ENCODE measurements at places on chromosomes 6 and 20.

- DNase-seq, result no peak
These were observed 45.8 kb downstream of the AGPAT4 start for GRCh38 chr6:161228096-161228495.

- DNase-seq, result no peak
These were observed 92.5 kb upstream of the SUPT3H start for GRCh38 chr6:45470131-45470738.

GRCh38 chr20:12318043-12318442 lies 400.4 kb downstream of the BTBD3 start:
- no peak for DNase-seq

- DNase-seq, result no peak
These were observed 112.7 kb upstream of the THBS2 start for GRCh38 chr6:169366258-169366901.

GRCh38 chr20:38547288-38548085 lies 33.5 kb upstream of the ADIG start:
- no peak for DNase-seq

DNA sequence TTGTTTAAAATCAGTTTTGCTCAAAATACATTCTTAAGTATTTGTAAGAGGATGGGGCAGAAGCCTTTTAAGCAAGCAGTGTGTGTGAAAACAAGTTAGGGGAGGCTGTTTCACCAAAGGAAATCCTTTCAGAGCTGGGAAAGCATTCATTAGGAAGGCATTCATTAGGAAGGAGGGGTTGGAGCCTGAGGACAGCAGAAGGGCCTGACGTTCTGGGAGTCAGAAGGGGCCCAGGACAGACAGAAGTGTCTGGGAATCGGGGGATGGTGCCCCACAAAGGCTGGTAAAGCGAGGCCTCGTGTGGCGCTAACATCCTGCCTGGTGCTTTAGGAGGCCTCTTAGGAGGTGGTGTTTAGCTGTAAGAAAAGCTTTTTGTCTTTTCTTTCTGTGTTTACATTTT lies 80.6 kb upstream of the NXT1 start:
- DNase-seq, result no peak
